GM20000 (cell line): ENCODE measurements at places on chromosomes 1 and 21.

DNA sequence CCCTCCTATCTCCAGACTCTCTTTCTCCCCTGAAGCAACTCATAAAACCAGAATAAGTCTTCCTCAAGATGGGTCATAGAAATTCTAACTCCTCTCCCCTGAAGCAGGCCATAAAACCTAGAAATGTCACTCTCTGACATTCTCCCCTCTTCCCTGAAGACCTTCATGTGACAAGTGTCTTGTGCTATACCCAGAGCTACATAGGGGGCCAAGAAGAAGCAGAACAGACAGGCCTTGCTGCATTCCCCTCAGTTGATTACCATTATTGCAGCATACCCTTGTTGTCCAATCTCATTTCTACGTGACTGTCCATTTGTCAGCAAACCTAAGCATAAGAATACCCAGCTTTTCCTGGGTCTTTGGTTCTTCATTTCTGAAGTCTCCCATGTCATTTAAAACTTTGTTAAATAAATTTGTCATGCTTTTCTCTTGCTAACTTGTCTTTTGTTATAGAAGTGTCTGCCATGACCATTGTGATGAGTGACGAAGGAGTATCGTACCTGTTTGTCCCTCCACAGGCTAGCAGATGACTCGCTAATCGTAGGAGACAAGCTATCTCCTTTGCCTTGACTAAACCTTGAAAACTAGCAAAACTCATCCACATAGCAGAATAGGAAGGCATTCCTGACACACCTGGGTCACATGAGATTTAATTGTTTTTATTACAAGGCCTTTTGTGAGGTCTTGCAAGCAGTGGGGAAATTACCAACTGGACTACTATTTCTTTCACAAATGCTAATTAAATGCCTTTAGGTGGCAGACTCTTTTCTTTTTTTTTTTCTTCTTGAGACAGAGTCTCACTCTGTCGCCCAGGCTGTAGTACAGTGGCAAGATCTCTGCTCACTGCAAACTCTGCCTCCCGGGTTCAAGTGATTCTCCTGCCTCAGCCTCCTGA, 39.4 kb upstream of the ZNF326 start:
- no peak for DNase-seq

DNA sequence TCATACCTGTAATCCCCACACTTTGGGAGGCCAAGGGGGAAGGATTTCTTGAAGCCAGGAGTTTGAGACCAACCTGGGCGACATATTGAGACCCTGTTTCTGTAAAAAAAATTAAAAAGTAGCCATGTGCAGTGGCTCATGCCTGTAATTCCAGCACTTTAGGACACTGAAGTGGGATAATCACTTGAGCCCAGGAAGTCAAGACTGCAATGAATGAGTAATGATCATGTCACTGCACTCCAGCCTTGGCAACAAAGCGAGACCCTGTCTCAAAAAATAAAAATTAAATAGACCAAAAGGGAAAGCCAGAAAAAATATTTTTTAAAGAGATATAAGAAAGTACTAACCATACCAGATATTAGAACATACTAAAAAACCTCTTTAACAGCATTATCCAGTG, 44.7 kb upstream of the LYPLAL1 start:
- DNase-seq, result no peak

DNA sequence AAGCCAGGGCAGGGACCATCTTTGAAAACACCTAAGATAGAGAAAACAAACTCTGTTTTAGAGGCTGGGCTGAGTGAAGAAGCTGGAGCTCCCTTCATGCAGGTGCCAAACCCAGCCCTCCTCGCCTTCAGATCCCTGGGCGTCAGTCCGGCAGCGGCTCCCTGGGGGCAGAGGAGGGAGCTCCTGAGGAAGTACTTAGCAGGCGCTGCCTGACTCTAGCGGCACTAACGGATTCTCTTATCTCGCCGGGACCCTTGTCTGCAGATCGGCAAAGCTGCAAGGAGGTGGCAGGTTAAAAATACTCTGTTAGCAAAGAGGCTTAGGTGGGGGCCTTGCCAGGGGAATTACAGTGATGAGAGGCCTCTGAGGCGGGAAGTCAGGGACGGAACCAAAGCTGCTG, 79.6 kb downstream of the PLXNA2 start:
- no peak for DNase-seq

GRCh38 chr1:101105877-101106276, 80.3 kb upstream of the DPH5 start:
- DNase-seq, result no peak

GRCh38 chr1:227896710-227897655, 50.7 kb downstream of the WNT9A start:
- DNase-seq, result no peak

GRCh38 chr1:161869291-161869690, 103.2 kb downstream of the ATF6 start:
- DNase-seq, result no peak

DNA sequence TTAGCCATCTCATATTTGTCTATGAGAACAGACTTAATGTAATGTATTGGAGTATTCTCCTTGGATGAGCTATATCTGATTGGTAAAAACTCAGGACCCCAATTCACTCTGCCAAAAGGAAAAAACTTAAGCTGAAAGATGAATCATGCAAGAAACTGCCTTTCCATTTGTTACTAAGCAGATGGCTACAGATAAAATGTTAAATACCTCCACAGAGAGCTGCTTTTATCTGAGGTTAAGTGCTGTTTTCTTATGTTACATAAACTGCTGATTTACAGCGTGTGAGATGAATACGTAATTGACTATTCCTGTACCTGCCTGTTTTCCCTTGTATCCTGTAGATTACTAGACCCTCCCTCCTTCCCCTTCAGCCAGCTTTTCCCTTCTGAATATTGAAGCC, 49.3 kb downstream of the CLCA4 start:
- no peak for DNase-seq

DNA sequence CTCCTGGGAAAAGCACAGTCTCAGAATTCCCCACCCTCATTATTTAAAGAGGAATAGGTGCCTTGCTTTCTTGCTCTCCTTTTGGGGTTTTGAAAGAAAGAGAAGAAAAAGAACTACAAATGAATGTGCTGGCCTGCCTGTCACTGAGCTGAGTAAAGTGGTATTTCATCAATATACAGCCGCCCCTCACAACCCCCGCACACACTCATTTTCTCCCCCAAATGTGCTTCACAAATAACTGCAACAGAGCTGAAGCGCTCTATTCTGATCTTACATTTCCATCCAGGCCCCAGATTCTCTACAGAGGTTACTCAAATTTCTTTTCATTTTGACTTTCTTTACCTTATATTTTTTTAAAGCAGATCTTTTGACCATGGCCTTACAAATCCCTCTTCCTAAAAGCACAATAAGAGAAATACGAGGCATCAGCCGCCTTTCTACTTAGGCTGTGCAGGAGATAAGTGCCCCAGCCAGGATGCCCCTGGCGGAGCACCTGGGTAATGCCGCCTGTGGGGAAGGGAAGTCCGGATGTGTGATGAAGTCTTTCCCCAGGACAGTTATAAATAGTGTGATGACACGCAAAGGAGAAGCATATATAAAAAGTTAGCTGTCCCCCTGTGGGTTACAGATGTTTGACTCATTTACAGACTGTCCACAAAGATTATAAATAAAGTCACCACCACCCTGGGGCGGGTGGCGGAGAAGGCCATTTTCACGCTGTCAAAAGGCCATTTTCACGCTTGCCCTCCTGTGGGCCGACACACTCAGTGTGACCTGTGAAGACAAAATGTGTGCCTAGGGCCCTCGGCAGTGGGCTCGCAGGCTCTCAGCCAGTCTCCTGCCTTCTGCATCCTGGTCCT, 6.5 kb downstream of the KCNN3 start:
- peak; percentile 77 for DNase-seq

GRCh38 chr1:53051676-53052075, 10.3 kb upstream of the PODN start:
- no peak for DNase-seq

- no peak for DNase-seq
Measured at GRCh38 chr1:99673315-99673714, 27.4 kb downstream of the PALMD start.
